Prostate gland (tissue), 2 donors: ENCODE measurements at places on chromosomes 1 and 21. TPM values are rescaled to one million over a fixed set of nuclear protein-coding genes. Genes with fewer than 3 reads are reported as not detected.
A peak's percentile ranks its signal among the peaks of the same experiment; 100 is the strongest.

The FAM72D gene
- 0.34 TPM for total RNA-seq

DNA sequence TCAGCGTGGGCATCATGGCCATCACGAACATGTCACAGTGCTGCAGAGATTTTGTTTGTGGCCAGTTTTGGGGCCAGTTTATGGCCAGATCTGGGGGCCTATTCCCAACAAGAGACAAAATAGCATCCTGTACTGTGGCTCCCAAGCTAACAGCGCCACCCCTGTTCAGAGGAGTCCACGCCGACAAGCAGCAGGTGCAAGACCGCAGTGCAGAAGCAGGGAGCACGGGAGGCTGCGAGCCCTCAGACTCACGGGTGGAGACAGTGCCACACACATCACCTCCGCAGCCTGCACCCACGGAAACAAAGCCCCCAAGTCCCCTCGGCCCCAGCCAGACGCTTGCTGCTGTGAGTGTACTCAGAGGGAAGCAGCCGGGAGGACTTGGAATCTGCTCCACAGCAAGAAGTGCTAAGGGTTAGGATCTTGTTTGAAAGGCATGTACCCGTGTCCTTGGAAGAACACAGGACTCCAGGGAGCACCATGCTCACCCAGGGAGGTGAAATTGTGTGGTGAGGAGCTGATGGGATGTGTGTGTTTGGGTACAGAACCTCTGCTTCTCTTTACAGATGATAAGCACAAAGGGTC is 7.1 kb downstream of the TCP10L start:
- DNase-seq = no peak

DNA sequence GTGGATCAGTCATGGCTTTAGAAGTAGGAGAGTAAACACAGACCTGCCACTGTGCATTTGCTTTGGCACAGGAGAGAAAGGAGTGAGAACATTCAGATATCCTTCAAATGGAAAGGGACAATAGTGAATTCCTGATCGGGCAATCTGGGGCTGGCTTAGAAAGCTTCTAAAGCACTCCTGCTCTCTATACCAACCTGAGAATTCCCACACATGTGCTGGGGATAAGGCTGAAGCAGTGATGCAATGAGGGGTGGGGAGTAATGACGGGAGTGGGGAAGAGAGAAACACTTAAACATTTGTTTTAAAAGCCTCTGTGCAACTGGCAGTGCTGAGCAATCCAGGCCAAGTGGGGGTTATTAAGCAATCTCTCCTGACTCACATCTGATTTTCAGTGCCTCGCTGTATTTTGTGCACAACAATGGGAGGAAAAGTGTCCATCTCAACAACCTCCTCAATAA is 108.8 kb downstream of the KIAA0319L start:
- peak; percentile 10 for DNase-seq

The SLAMF9 gene
- not detected for total RNA-seq

DNA sequence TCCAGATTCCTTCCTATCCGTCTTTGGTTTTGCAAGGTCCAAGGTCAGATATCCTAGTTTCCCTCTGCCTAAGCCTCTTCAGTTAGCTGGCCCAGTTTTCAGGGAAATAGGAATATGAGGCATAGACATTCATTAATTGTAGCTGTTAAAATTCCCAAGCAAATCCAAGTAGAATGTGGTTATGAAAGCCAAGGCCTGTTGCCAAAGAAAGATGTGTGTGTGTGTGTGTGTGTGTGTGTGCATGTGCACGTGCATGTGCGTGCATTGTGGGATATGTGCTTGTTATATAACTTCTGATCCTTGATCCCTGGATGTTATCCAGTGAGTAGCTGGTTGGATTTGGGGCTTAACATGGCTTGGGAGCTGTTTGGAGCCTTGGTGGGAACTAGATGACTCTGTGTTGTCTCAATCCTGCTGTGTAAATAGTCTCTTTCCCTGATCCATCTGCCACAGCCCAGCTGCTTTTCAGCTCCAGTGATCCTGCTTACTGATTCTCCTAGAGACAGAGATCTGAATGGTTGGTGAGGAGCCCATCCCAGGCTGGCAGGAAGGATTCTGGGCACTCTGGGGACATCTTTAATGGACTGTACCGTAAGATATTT is 70.6 kb upstream of the GCLM start:
- peak; percentile 20 for DNase-seq
